ENCODE measurements at places on chromosomes 6 and 20. TPM values are rescaled to one million over a fixed set of nuclear protein-coding genes. Genes with fewer than 3 reads are reported as not detected.
A peak's percentile ranks its signal among the peaks of the same experiment; 100 is the strongest.

GRCh38 chr6:155530219-155530834 lies 74.7 kb upstream of the NOX3 start:
- no peak for DNase-seq

- no peak for DNase-seq
These were observed 124.1 kb upstream of the DST start for GRCh38 chr6:56766806-56767178.

The AKAP12 gene
- 65.0 TPM for total RNA-seq

DNA sequence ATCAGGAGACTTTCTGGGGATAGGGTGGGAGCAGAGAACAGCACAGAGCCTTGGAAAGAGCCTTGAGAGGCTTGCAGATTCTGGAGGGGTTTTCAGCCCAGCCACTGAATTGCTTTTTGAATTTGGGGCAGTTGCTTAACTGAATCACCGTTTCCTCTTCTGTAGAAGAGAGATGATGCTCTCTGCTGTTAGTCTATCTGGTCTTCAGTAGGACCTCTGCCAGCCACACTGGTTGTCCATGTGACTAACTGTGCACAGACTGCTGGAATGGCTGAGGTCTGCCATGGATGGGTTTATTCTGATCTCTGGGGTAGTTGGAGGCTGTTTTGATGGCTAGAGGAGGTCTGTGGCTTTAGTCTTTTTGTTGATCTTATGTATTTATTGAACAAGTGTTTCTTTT lies 21.4 kb upstream of the PRDM1 start:
- no peak for DNase-seq

- no peak for DNase-seq
These were observed 66.7 kb upstream of the DEFB112 start for GRCh38 chr6:50116390-50116789.

The PAX1 gene
- not detected for total RNA-seq

The SCRT2 gene
- 0.14 TPM for total RNA-seq

GRCh38 chr6:33812669-33813068 lies 8.9 kb upstream of the MLN start:
- DNase-seq: peak; percentile 88

- no peak for DNase-seq
These were observed 21.6 kb downstream of the SASH1 start for GRCh38 chr6:148364056-148364824.

DNA sequence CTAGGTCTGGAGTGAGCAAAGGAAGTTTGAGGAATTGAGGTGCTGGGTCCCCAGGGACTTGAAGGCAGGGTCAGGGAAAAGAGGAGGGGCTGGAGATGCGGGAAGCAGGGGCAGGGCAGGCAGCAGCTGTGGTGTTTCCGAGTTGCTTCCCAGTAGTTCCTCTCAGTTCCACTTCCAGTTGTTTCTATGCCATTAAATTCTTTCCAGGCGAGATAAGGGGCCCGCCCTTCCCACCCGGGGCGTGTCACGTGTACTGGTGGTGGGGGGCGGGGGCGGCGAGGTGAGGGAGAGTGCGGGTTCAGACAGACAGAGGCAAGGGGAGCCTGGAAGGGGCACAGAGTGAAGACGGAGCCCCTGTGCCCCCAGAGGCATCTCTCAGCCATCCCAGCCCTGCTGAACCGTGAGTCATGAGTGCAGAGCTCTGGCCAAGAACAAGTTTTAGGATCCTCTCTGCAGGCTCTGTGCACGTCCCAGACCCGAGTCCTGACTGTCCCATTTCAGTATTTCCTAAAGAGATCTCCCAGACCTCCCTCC lies 977 bp downstream of the TNXB start:
- no peak for DNase-seq

The SNRPB gene
- total RNA-seq: 498 TPM

- peak; percentile 73 for DNase-seq
These were observed at the start of gene NNAT for GRCh38 chr20:37521061-37521771. TSS of gene NNAT (plus strand) at chr20:37521250. CDS start at chr20:37521332, 82 bp downstream.

DNA sequence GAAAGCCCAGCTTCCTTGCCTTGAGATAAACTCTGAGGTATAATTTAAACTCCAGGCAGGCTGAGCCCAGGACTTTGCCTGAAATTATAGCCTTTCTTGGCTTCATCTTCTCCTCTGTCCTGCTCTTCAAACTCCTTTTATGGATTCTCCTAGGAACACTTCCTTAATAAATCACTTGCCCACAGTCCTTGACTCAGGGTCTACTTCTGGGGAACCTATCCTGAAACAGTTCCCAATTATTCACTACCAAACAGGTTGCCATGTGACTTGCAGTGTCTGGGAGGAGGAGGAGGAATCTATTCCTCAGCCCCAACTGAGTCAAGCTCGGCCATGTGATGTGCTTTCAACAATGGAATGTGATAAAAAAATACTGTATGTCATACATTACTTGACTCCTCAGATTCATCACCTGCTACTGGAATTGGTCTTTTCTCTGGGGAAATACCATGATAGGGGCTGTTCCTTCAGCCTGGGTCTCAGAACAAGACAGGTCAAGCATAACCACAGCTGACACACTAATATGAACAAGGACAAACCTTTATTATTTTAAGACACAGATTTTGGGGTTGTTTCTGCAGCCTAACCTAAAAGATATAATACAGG lies 20.5 kb upstream of the CDKN1A start:
- no peak for DNase-seq

DNA sequence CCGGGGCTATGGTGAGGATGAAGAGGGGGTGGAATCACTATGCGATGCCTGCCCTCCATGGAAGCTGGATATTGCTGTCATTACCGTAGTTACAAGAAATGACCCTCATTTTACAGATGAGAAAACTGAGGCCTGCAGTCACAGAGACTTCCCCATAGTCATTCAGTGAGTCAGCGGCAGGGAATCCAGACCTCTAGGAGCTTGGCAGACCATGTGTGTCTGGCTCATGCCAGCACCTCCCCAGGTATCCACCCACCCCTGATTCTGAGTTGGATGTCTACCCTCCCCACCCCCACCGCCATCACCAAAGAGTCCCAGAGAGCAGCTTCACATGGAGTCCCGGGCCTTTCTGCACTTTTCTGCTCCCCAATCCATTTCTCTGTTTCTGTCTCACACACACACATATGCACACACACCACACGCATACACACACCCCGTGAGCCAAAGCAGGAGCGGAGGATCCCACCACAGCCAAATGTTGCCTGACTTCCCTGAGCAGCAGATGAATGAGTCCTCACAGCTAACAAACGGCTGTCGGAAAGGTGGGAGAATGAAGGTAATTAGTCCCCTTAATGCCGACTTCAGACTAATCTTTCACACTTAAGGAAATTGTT lies 24.8 kb downstream of the CDH22 start:
- DNase-seq: no peak

The GHRH gene
- not detected for total RNA-seq

DNA sequence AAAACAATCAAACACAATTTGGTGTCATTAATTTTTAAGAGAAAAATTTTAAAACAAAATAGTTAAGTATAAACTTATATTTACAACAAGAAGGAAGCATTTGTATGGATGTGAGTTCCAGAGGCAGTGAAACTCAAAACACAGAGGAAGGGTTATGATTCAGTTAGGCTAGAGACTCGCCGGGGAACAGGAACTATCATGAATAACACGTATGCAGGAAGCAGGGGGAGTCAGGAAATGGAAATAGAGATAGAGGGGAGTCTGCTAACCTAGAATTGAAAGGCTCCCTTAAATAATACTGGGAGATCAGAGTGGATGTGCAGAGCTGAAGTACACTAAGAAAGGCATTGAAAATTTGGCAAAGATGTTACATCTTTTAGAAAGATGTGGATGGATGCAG lies 14.2 kb upstream of the HLA-DRB1 start:
- DNase-seq: no peak

GRCh38 chr6:31172973-31173384 lies 2.5 kb upstream of the POU5F1 start:
- DNase-seq: peak; percentile 91

DNA sequence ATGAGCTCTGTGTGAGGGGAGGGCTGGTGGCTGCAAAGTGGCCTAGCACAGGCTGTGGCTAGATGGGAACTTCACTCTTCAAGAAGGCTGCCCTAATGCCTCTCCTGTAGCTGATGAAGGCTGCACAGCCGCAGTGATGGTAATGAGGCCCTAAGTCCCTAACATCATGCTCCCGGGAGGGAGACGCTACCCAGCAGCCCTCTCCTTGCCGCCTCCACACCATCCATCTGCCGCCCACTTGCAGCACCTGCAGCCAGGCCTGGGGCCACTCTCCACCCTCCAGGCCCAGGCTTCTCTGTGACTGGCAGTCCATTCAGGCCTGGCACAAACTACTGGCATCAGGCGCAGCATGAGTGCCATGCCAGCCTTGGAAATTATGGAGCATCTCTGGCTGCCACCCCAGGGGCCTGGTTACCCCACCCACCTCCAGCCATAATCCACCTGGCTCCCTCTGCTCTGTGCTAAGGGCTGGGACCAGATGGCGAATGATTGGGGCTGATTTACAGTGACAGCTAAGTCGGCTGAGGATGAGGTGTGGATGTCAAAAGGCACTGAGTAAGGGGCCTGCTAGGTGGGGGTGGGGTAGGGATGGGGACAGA lies 284.2 kb downstream of the LRFN2 start:
- DNase-seq: no peak

- peak; percentile 27 for DNase-seq
These were observed 144.1 kb downstream of the MTHFD1L start for GRCh38 chr6:151009576-151009975.

The SLC17A3 gene
- not detected for total RNA-seq

GRCh38 chr6:35023091-35024000 lies 117.8 kb downstream of the TCP11 start:
- DNase-seq: no peak

DNA sequence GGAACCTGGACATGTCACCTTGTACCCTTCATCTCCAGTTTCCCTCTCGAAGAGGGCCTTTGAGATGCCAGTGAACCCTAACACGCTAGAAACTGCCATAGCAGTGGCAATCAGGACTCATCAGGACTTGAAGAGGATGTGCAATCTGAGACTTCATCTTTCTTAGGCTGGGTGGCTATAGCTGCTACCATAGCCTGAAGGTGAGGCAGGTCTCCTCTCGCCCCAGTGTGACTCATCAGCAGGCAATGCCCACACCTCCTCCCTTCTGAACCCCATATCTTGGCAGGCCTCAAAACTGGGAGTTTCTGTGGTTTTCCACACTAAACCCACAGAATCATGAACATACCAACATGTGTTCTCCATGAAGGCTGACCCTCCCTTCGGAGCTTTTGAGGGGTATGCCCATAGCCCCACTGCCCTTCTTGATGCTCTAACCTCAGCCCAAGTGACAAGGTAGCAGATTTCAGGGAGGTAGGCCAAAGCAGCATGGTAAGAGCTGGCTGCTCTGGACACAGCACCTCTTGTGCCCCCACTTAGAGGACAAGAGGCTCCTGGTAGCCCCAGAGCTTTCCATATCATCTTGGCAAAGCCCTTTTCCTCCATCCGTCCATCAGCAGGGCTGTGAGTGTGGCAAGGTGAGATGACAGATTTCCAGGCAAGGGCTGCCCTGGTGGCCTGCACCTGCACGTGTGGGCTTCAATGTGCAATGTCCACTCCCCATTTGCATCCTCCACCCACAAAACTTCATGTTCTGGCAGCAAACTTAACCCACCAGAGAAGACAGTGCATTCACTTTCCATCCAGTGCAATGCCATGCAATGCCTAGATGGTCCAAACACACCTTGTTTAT lies 2.6 kb downstream of the BLCAP start:
- no peak for DNase-seq

GRCh38 chr20:38874460-38875174 lies 51.6 kb upstream of the FAM83D start:
- DNase-seq: no peak

DNA sequence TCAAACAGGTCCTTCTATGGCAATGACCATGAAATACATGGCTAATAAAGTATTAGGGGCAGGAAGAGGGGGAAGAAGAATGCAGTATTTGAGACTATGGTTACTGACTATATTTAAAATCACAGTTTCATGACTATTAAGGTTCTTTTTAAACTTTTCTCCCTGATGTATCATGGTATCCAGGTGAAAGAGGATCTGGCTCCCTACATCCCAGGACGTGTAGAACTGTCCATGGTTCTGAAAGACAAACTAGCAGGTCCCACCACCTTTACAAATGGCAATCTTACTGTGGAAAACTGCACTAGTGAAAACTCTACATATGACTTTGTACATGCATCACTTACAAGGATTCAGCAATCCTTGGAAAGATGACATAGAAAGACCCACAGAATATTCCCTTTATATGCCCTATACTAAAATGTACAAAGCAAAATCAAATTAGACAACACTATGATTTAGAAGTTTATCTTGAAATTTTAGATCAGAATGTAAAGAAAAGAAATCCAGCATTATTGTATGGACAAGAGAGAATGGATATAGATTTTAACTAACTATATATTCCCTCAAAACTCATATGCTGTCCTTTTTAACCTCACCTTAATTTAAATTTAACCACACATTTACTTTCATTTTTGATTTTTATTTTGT lies 33.5 kb downstream of the RPP21 start:
- DNase-seq: no peak

The HCRTR2 gene
- not detected for total RNA-seq

The RPS21 gene
- 2,047 TPM for total RNA-seq

The MEI4 gene
- 0.18 TPM for total RNA-seq

GRCh38 chr6:107110200-107110599 lies 5.1 kb downstream of the BEND3 start:
- no peak for DNase-seq

The ZNF311 gene
- total RNA-seq: 3.7 TPM

DNA sequence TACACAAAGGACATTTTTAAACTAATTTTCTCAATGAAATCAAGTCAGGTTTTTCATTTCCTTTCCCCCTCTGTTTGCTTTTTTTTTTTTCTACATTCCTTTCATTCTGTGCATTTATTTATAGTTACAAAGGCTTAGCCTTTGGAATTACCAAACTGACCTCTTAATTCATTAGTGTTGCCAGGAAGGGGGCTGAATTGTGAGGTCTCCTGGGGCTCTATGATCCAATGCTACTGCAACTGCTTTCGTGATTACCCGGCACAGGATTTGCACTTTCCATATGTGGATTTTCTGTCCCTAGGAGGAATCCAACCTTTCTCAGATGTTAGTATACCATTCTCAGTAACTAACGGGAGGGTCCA lies 35.3 kb downstream of the NEDD9 start:
- no peak for DNase-seq

The KCNK15 gene
- total RNA-seq: 0.37 TPM

The NFATC2 gene
- total RNA-seq: 3.0 TPM

DNA sequence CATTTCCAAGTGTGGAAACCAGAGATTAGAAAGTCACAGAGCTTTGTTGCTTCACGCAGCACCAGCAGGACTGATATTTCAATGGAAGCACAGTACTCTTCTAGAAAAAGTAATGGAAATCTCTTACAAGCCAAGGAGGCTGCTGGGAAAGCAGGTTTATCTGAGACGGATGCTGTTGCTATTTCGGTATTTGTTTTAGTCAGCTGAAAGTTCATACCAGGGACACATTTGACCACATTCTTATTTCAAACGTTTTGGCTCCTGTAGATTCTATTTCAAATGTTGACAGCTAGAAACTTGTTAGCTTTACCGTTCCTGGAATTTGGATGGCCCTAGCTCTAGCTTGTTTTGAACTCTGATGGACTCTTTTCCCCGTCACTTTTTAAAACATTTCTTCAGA lies 3.7 kb upstream of the TMEM242 start:
- DNase-seq: no peak

The GJA10 gene
- not detected for total RNA-seq

The DLK2 gene
- 0.18 TPM for total RNA-seq

The COL21A1 gene
- total RNA-seq: 4.4 TPM

The TINAG gene
- total RNA-seq: not detected

GRCh38 chr6:19087296-19087695 lies 700.1 kb downstream of the RNF144B start:
- DNase-seq: no peak

The PRL gene
- total RNA-seq: not detected

The OPN5 gene
- not detected for total RNA-seq

- DNase-seq: no peak
These were observed 113.5 kb downstream of the OTOR start for GRCh38 chr20:16861708-16862107.

The GRM1 gene
- total RNA-seq: 0.41 TPM
